Stimulated activated CD4-positive, alpha-beta T cell treated with anti-CD3 and anti-CD28 coated beads, Interleukin-1b, Interleukin-23, amount 100 ng/mL, for 1 hour (primary cell): ENCODE measurements at places on chromosomes 6 and 20.

- DNase-seq = no peak
These were observed 2.1 kb upstream of the TMEM151B start for GRCh38 chr6:44268095-44268628.

DNA sequence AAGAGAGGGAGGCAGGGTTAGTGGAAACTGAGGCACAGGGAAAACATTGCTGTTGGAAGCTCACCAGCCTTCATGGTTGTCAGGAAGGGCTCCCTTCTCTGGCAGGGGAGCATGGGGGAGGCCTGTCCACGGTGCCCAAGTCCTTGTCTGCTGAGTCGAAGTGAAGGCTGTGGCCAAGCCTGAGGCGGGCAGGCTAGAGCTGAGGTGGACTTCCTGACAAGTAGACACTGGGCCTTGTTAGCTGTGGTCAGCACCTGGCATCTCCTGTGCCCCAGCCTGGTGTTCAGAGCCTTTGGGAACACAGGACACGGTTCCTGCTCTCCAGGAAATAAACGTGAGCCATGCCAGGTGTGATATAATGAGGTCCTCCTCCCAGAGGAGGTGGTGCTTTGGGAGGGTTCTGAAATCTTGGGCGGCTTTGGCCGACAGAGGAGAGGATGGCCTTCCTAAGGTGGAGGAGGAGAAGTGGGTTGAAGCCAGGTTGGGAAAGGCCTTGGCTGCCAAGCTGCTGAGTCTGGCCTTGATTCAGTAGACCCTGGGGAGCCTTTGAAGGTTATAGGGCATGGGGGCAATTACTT is 138.4 kb upstream of the RNF24 start:
- DNase-seq = no peak

DNA sequence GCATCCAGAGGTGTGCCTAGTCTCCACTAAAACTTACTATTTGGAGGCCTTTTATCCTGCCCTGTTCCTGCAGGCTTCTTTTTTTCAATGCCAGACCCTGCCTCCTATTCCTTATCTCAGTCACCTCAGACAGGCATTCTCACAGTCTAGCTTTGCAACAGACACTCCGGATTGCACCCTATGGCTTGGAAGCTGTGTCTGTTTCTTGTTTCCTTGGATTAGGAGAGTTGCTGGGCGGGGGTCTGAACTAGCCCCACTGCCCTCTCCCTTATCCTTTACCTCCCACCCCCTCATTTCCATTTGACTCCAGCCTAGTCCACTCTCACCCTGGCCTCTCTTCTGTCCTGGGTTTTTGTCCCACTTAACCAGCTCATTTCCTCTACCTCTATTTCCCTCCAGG is 228.1 kb upstream of the CITED2 start:
- no peak for DNase-seq

DNA sequence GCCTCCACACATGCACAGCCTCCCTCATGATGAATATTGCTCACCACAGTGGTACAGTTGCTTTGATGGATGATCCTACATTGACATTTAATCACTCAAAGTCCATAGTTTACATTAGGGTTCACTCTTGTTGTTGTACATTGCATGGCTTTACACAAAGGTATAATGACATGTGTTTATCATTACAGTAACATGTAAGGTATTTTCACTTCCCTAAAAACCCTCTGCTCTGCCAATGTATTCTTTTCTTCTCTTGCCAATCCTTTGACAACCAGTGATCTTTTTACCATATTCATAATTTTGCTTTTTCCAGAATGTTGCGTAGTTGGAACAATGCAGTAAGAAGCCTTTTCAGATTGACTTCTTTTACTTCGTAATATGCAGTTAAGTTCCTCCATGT is 166.6 kb upstream of the KHDRBS2 start:
- DNase-seq = no peak

DNA sequence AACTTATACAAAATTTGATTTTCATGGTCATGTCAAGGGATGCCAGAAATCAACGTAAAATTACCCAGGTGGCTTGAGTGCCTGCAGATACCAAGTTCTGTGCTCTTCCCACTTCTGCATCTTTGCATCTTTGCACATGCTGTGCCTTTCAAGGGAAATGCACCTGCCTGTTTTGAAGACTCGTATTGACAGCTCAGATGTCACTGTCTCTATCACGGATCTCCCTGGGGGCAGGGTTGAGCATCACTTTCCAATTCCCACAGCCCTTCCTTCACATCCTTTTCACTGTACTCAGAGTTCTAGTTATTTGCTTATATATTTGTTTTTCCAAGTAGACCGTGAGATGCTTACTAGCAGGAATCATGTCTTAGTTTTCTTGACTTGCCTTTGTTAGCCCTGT is 274.2 kb downstream of the CDH26 start:
- DNase-seq = no peak

- no peak for DNase-seq
These were observed 414.0 kb downstream of the GJA1 start for GRCh38 chr6:121849477-121849876.

GRCh38 chr6:106381881-106382280 is 21.4 kb downstream of the CRYBG1 start:
- no peak for DNase-seq

GRCh38 chr6:148497257-148497656 is 154.6 kb downstream of the SASH1 start:
- no peak for DNase-seq

DNA sequence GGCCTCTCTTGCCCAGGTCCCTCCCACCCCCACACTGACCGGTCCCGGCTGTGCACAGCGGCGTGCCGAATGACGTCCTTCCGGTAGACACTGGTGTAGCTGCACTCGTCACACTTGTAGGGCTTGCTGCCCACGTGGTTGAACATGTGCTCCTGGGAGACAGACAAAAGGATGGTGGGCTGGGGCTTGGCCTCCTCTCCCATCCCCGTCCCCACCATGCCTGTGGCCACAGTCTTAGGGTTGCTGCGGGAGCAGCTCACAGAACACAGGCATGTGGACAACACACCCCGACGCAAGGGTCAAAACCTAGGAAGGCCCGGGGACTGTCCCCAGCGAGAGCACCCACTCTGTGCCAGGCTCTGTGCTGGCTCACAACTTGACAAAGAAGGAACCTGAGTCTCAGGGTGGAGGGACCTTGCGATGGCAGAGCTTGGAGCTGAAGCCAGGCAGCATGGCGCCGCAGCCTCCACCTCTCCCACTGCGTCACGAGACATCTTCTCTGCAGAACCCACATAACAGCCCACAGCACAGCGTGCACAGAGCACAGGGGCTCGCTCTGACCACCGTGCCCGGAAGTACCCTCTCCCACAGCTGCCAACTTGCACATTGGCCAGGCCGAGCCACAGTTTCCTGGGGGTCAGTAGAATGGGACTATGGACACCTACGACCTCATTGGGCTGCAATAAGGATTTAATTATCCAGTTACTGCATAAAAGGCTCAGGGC is 9.8 kb downstream of the ZNF335 start:
- no peak for DNase-seq

DNA sequence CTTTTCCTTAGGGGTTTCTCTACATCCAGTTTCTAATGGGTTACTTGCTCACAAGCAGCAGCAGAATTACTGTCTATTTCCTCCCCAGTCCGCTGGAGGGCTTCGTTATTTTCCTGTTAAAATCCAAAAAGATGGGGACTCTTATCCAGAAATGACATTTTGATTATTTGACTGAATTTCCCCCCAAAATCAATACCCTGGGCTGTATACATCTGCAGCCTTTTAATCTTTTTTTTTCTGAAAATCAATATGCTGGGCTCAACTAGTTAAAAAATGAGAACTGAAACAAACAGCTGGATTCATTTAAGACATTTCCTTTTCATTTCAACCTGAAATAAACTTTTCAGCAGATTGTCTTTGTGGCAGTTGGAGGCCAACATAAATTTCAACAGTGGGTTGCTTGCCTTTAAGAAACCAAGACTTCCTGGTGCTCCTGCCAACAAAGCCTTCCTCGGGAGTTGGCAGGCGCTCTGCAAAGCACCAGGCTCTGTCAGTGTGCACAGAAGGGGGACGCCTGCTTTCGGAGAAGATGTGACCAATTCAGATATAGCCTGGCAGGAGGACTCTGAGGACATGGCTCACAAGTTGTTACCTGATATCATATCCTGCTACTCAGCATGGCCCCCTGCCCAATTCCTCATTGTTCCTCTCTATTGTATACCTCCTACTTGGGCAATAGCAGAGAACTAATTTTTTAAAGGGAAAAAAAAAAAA is 204.7 kb upstream of the ARG1 start:
- DNase-seq = no peak

DNA sequence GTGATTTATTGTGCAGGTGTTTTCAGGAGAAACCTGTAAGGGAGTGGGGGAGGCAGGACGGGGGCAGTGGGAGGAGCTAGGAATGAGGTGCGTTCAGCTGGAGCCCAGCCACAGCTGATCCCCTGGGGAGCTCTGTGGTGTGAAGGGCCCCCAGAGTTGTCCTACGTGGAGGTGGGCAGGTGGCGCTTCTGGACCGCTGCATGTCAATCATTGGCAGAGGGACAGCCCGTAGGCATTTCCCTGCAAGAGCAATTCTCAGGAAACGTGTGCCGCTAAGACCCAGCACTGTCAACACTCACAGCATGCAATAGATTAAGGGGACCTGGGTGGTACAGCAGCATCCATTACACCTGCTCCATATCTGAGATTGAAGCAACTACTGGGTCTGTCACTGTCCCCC is 88.0 kb downstream of the PRND start:
- DNase-seq = no peak

DNA sequence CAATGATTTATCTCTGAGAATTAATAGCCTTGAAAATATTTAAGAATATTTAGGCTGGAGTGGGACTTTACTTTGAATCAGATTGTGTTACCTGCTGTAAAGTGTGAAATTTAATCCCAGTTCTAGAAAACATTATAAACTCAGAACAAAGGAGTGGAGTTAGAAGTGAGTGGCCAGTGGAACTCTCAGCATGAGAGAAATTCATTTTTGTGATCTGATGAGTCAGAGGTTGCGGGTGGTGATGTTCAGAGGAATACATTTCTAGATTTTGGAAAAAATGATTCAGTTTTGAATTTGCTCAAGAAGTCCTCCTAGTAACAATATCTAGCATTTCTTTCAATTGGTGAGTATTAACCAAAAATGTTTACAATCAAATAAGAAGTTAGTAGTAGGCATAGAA is 167.5 kb downstream of the ZFAND3 start:
- no peak for DNase-seq

DNA sequence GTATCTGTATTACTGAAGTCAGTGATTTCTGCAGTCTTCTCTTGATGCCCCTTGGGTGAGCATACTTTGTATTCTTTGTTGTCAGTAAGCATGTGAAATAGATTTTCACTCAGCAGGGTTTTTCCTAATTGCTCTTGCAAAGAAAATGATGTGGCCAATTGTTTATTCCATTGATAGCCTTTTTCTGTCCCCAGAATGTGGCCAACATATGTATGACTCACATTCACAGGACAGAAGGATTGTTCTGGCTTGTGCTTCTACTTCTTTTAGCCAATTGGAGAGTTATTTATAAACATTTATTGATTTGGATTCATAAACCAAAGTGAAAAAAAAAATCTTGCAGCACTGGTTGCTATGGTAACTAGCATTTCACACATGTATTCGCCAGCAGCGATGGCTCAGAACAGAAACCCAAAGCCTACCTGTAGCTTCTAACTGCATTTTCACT is 54.4 kb upstream of the RBM24 start:
- DNase-seq = no peak

DNA sequence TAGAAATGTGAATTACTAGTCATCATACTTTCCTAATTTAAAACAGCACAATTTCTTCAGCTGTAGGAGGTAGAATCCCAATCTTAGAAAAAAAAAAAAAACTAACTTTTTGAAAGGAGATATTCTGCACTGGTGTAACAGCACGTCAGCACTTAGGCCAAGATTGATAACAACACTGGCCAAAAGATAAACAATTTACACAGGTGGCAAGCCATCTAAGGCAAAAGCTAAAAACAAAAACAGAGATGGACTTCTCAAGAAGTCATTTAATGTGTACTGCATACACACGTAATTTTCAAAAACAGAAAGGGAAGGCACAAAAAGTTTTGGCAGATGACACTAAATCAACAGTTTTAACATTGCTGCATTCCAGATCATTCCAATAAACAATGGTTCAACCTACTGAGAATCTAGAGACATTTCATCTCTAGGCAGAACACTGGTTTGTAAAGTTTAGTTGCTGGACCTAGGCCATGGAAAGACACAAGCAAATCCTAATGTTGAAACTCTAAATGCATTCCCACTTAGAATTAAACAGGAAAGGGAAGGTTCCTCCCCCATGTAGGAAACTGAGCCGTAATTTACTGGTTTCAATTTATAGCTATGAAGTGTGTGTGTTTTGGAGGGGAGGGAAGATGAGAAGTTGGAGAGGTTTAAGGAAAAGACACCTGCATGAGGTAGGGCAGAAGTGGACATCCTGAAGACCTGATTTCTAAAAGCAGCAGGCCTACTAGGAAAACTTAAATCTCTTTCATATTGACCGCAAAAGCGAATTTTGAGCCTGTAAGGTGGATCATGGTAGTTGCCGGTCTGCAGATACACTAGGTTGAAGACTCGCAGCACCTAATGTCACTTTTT is 1.3 kb downstream of the GCLC start:
- no peak for DNase-seq

- no peak for DNase-seq
These were observed 537 bp downstream of the PPIL4 start for GRCh38 chr6:149545258-149545753.

DNA sequence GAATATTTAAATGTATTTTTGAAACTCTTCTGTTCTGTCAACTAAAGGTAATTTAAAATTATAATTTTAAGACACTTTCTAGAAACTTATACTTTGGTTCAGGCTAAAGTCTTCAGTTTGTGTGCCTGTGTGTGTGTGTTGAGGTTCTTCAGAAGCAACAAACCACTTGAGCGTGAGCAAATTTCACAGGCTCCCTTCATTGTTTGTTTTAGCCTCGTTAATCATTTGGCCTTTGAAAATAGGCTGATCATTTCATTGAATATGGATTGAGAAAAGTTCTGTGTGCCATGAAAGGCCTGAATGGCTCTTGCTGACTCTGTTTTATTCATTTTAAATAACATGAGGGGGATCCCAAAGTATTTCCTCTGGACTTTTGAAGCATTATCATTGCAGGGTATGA is 420.1 kb downstream of the CDKAL1 start:
- DNase-seq = no peak

GRCh38 chr20:23147964-23148730 is 62.0 kb upstream of the CD93 start:
- DNase-seq = no peak

GRCh38 chr20:23048283-23049200 is 930 bp downstream of the THBD start:
- no peak for DNase-seq

- DNase-seq = no peak
These were observed 81.8 kb upstream of the EYA4 start for GRCh38 chr6:133159255-133159795.

DNA sequence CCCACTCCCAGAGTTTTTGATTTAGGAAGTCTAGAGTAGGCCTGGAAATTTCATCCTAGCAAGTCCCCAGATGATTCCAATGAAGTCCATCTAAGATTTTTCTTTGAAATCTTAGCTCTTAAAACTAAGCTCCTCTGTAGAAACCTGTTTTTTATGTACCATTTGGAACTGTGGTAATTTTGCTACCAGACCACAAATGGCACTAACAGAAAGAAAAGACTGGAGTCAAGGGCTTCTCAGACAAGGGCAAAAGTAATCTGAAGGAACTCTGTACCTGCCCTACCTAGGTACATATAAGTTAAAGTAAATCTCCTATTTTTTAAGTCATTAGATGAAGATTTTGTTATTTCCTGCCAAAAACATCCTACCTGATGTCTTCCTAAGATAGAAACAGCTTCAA is 155.0 kb upstream of the HTR1E start:
- DNase-seq = no peak

GRCh38 chr6:4344317-4344899 is 209.0 kb upstream of the ECI2 start:
- DNase-seq = no peak

- DNase-seq = no peak
These were observed 13.2 kb upstream of the SERPINB9 start for GRCh38 chr6:2916158-2916925.

- no peak for DNase-seq
These were observed 20.7 kb upstream of the PHACTR3 start for GRCh38 chr20:59583428-59584277.
